ENCODE measurements at places on chromosomes 1 and 21. TPM values are rescaled to one million over a fixed set of nuclear protein-coding genes. Genes with fewer than 3 reads are reported as not detected.

Gene TEDDM1
- total RNA-seq = not detected

DNA sequence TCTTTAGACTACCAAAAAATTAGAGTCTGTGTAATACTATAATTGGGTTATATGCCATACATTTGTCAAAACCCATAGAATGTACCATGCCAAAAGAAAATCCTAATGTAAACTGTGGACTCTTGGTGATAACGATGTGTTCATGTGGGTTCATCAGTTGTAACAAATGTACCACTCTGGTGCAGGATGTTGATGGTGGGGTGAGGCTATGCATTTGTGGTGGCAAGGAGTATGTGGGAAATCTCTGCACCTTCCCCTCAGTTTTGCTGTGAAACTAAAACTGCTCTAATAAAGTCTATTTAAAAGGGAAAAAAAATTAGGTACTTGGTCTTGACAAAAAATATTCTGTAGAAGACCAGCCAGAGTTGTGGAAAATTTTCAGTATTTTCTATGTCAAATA lies 43.4 kb downstream of the INKA2 start:
- DNase-seq = no peak

- no peak for DNase-seq
Observed at GRCh38 chr1:6435547-6435946, 11.0 kb downstream of the ESPN start.

GRCh38 chr1:72891976-72892375 lies 609.6 kb upstream of the NEGR1 start:
- DNase-seq = no peak

GRCh38 chr1:145990249-145990855 lies 6.0 kb downstream of the TXNIP start:
- no peak for DNase-seq

GRCh38 chr1:207302618-207303393 lies 18.7 kb upstream of the CD55 start:
- DNase-seq = no peak

Gene LMOD1
- not detected for total RNA-seq

DNA sequence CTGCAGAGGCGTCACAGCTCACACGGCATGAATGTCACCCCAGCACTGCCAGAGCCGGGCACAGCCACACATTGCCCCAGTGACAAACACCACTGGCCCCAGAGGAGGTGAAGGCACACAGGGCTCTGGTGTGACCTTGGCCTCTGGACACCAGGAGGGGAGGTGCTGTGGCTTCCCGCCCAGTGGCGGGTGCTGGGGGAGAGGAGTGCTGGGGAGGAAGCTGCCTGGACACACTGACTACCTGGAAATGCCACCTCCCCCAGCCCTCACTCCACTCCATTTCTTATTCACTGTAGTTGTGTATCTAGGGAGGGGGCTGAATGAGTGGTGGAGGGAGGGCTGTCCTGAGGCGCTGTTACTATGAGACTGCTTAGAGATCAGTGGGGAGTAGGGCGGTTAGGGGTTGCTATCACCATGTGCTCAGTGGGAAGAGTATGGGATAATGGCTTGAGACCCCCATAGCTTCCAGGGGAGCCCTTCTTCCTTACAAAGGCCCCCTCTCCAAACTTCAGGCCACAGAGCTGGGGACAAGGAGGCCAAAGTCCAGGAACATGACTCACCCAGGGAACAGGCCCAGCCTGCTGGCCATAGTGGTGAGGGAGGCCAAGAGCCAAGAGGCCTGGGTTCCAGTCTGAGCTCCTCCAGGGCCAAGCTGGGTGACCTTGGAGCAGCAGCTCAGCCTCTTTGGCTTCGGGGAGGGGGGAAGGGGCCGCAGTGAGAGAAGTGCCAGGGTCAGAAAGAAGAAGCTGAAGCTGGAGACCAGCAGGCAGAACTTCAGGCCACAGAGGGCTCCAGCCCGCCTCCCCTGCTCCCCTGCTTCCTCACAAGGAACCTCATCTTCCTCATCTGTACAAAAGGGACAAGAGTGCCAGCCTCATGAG lies 40.1 kb downstream of the AHDC1 start:
- DNase-seq = no peak

DNA sequence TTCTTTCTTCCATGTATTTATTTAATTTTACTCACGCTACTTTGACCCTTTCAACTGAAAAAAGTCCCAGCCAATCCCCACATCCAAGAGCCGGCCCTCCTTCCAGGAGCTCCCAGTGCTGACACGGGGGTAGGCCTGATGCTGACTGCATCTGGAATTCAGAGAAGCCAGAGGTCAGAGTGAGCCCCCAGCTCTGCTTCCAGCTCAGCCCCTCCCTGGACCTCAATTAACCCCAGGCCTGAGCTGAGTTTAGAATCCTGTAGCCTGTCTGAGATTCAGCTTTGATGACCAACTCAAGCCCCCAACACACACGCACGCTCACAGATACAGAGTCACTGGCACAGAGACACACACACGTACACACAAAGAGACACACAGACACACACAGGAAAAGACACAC lies 247.9 kb downstream of the NPHP4 start:
- DNase-seq = no peak

DNA sequence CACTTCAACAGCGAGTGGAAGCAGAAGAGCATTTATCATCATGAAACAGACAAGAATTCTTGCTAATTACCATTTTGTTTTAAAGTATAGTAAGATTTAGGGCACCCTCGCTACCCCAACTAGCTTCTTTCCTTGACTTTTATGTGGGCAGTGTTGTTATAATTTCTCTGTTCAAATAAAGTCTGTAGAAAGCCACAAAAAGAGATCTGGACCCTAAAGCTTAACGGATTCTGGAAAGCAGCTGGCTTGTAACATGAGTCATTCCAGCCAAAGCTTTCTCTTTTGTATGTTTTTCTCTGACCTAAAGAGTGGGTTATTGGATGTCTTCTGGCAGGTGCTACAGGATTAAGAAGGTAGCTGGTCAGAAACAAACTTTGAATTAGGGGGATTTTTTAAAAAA lies 37.4 kb downstream of the RUNX1 start:
- DNase-seq = no peak

DNA sequence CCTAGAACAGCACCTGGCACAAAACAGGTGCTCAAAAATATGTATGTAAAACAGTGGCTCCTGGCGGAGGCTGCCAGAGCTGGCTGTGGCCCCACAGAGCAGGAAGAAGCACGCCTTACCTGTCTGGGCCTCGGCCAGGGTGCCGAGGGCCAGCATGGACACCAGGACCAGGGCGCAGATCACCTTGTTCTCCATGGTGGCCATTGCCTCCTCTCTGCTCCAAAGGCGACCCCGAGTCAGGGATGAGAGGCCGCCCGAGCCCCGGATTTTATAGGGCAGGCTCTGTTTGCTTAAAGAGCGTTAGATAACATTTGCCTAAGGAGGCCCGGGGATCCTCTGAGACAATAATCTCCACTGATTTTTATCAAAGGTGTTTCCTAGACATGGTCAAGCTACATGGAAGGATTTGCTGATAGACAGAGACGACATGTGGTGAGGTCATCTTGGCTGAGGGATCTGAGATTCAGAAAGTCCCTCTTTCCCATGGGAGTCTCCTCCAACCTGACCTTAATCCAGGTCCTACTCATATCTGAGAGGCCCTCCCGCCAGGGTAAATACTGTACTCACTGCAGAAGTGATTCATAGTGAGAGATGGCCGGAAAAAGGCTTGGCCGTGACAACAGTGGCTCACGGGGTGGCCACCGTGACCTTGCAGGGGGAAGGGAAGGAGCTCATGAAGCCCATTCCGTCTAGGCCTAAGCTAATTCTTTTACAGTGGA lies at the start of gene TFF1:
Gene TFF1 (minus strand): TSS at position 244 of the 719 bp plus-strand sequence. CDS start 40 bp downstream, at position 204.
- no peak for DNase-seq

- no peak for DNase-seq
Observed at GRCh38 chr1:6342056-6342455, 51.5 kb downstream of the ACOT7 start.

Gene C1orf105
- total RNA-seq = not detected

DNA sequence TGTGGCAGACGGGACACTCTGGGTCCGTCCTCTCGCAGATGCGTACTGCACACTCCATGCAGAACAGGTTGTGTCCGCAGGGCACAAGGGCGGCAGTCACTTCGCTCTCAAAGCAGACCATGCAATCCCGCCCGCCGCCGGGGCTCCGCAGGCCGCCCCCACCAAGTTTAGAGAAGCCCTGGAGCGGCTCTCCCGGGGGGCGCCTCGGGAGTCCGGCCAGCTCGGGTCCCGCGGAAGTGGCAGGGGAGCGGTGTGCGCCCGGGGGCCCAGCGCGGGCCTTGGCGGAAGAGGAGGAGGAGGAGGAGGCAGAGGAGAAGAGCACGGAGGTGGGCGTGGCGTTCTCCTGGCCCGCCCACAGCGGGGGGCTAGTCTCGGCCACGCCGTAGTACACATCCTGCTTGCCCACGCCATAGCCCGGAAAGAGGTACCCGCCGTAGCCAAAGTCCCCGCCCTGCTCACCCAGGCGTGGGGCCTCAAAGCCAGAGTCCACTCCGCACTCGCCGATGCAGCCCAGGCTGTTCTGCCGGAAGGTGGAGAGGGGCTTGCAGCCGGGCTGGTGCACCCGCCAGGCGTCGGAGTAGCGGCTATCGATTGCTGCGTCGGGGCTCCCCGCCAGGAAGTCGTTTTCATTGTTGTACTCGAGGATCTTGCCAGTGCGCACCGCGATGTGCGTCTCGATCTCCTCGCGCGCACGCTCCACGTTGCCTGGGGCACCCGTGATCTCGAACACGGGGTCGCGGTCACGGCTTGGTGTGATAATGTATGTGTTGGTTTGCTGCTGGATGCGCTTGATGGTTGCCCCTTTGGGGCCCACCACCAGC lies 5.4 kb downstream of the MEX3A start:
- no peak for DNase-seq

GRCh38 chr21:42340187-42341050 lies 10.4 kb downstream of the TFF2 start:
- no peak for DNase-seq

Gene ADCY10
- 1.4 TPM for total RNA-seq

Gene LENEP
- total RNA-seq = not detected

DNA sequence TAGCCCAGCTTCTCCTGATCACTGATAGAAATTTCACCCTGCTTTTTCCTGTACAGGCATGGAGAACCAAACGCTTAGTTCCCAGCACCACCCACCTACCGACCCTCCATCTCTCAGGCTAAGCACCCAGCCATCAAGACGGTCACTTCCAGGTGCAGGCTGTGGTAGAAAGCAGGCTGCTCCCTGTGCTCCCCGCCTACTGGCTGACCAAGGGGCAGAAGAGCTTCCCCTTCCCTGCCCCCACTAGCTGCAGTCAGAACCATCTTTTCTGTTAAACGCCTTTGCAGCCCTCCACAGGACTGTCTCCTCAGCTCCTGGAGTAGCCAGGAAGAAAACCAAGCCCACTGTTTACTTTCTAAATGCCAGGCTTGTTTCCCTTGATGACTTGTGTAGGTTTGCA lies 23.0 kb downstream of the SPATA46 start:
- no peak for DNase-seq

Gene CCDC18
- total RNA-seq = 8.3 TPM

GRCh38 chr1:3237570-3237969 lies 168.6 kb downstream of the PRDM16 start:
- no peak for DNase-seq

- no peak for DNase-seq
Observed at GRCh38 chr1:201329286-201329685, 46.0 kb downstream of the PKP1 start.

DNA sequence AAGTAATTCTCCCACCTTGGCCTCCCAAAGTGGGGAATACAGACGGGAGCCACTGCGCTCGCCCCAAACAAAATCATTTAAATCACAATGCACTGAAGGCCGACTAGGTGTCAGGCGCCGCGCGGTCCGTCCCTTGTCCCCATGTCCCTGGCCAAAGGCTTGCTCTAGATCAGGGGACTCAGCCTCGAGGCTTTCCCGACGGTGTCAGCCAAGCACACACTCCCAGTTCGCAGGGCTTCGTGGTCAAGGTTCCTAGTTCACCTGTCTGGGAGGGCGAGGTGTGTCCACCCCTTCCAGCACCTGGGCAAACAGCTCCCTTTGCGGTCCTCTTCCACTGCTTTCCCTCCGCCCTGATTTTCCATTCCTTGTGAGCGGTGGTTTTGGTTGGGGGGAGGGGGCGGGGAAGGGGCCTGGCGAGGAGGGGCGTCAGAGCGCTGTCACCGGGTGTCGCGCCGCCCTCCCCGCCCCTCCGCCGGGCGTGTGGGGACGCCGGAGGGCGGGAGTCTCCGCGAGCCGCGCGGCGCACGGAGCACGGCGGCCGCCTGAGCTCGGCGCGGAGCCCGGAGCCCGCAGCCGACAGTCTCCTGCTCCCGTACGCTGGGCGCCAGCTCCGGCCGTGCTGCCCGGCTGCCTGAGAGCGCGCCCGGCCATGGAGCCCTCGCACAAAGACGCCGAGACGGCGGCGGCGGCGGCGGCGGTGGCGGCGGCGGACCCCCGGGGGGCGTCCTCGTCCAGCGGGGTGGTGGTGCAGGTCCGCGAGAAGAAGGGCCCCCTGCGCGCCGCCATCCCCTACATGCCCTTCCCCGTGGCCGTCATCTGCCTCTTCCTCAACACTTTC lies at the start of gene STUM:
Gene STUM (plus strand): TSS at position 509 of the 838 bp plus-strand sequence. CDS start 141 bp downstream, at position 650.
- DNase-seq = no peak

Gene CHIT1
- 0.13 TPM for total RNA-seq

DNA sequence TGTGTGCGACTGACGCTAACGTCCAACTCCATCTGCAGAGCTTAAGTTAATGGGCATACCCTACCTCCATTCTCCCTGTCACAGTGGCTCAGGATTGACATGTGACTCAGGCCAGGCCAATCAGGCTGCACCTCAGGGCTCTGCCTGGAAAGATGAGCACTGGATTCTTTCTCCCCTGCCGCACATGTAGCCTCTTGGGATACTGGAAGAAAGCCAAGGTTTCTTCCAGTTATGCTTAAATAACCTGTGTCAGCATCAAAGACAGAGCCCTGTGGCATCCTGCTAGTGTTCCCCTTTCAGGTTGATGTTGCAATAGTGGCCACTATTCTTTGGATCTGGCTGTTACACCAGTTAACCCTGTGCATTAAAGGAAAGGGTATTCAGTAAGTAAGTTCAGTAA lies 55.0 kb upstream of the SYT6 start:
- no peak for DNase-seq

GRCh38 chr1:225746361-225747179 lies 31.1 kb upstream of the SRP9 start:
- no peak for DNase-seq

Gene TNFSF18
- not detected for total RNA-seq

GRCh38 chr1:204651843-204652421 lies 33.6 kb downstream of the LRRN2 start:
- no peak for DNase-seq

Gene SHISA4
- total RNA-seq = 0.37 TPM

- DNase-seq = no peak
Observed at GRCh38 chr1:191125950-191126349, 648.3 kb upstream of the BRINP3 start.

Gene NASP
- total RNA-seq = 148 TPM
